ENCODE measurements at places on chromosomes 2 and 18. TPM values are rescaled to one million over a fixed set of nuclear protein-coding genes. Genes with fewer than 3 reads are reported as not detected.

GRCh38 chr2:196413821-196414274 is 225.7 kb upstream of the CCDC150 start:
- peak; percentile 40 for DNase-seq

DNA sequence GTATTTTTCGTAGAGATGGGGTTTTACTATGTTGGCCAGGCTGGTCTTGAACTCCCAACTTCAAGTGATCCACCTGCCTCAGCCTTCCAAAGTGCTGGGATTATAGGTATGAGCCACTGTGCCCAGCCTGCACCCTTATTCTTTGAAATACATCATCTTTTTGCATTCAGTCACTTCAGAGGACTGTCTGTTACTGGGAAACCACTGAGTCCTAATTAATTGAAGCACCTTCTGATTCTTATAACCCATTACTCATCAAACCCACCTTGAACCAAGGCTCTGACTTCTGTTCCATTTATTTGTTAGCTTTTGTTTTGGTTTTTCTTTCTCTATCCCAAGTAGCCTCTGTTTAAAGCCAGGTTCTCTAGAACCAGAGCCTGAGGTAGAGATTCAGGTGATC is 49.6 kb downstream of the CPO start:
- DNase-seq: no peak

DNA sequence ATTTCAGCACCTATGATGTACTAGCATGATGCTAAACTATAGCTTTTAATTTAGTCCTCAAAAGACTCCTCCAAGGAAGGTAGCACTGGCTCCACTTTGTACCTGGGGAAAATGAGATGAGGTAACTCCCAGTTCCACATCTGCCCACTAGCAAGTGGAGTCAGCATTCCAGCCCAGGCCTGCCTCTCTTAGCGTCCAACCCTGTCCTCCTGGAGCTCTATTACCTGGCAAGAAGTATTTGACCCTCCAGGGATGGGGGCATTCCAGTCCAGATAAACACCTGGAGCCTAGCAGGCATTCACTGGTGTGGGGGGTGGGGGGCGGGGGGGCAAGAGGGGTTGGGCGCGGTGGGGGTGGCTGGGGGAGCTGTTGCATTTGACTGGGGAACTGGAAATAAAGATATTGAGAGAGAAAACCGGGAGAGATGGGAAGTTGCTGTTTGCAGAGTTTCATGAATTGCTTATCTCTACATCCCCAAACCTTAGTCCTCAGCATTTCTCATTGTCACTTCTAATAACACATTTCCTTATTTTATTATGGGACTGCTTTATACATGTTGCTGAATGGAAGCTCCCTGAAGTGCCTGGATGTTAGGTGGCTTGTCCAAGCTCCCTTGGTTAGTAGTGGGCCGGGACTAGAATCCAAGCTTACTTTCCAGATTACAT is 22.0 kb upstream of the FZD5 start:
- DNase-seq: no peak

- DNase-seq: no peak
These were observed 1690.7 kb upstream of the TMEFF2 start for GRCh38 chr2:193885419-193885818.

Gene KCNG3
- total RNA-seq: 1.5 TPM

Gene EVX2
- total RNA-seq: not detected

DNA sequence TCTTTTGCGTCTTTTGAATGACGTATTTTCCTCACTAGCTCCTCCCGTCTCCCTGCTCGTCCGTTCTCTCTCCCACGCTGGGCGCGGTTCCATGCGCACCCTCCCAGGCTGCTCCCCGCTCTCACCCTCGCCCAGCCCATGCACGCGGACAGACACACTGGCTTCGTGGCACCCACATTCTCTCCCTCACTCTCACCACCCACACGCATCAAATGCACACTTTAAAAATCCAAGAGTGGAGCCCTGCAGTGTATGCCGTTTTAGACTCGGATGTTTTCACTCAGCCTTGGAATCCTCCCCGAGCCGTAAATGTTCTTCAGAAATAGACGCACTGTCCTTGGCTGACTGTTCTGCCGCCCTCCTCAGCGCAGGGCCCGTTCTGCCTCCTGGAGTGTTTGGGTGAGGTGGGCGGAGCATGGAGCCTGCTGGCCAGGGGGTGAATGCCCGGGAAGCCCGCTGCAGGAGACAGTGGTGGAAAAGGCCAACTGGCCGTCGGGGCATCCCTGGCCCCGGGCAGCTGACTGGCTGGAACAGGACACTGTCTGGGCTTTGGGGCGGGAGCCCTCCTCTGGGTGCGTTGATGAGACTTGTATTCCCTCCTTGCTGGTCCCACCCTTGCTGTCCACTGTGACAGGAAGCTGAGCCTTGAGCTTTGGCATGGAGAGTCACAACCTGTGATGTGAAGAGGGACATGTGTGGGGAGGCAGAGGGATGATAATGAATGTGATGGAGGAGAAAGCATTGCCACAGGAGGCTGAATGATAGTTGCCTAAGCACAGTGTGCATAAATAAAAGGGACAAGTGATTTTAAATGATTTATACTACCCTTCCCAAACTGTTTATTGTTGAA is 35.4 kb upstream of the LYPD6B start:
- DNase-seq: no peak

DNA sequence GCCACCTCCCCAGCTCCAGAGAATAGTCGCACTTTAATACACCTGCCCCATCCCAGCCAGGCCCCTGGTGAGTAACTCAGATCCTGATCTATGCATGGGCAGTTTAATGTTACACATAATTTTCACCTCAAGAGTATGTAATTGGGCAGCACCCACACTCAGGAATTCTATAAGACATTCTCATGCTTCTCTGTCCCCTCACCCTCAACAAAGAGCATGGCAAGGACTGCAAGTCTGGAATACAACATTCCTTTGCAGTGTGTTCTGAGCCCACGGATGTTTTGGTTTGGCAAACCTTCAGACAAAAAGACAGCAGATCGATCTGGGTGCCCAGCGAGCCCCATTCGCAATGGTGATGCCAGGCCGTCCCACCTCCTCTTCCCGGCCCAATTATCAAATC is 4.9 kb upstream of the SLC14A1 start:
- DNase-seq: no peak

DNA sequence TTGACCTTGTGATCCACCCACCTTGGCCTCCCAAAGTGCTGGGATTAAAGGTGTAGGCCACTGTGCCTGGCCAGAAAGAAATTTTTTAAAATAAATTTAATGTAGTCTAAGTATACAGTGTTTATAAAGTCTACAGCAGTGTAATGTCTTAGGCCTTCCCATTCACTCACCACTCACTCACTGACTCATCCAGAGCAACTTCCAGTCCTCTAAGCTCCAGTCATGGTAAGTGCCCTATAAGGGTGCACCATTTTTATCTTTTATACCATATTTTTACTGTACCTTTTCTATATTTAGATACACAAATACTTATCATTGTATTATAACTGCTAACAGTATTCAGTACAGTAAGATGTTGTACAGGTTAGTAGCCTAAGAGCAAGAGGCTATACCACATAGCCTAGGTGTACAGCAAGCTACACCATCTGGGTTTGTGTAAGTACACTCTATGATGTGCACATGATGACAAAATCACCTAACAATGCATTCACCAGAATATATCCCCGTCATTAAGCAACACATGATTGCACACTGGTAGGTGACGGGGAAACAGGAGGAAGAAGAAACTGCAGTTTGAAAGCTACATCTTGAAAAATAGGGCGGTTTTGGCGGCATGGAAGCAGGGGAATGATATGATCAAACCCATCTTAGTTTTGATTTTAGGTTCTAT is 105.1 kb upstream of the ITGB6 start:
- no peak for DNase-seq

DNA sequence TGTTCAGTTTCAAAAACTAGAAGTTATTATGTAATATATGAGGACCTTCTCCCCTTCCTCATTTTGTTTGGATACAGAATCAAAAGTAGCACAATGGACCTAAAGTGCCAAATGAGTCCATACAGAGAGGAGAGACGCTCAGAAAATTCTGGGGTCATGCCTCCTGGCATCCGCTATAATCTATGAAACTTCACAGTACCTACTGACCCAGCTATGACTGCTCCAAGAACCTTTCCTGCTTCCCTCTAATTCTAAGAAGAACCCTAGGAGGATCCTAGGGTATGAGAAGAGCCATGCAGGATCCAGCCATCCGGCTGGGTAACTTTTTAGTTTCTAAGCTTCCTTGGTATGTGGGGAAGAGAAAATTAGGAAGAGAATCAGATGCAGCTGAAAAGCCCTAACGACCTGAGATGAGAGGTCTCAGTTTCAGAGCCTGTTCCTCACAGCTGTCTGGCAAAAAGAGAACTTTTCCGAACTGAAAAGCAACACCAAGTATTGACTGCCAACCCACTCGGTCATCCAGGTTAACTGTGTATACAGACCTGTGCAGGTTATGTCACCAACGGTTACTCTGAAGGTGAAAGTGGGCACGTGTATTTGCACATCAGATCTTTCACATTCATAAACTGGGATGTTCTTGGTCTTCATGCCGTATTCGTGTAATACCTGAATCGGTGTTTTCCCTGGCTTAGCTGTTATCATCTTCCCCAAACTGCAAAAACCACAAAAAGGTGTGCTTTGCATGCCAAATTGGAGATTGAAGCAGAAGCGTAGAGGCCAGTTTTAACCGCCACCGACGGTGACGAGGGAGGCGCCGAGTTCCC is 1.1 kb downstream of the PRKRA start:
- DNase-seq: no peak

- no peak for DNase-seq
These were observed 490 bp downstream of the BCS1L start for GRCh38 chr2:218659988-218660358.

DNA sequence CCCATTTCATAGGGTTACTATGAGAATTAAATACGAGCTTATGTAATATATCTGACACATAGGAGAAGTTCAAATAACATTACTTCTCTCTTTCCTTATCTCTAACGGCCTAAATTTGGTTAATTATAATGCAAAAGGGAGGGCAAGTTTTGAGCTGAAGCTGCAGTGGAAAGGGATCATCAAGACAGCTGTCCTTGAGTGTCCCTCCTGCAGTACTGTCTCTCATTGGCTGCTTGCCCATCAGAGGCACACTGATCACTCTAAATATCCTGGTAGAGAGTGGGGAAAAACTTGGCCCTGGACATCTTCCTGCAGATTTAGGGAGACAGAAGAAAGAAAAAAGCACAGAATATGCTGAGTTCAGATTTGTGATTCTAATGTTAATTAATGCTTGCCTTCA is 186.0 kb downstream of the CAMKMT start:
- no peak for DNase-seq

DNA sequence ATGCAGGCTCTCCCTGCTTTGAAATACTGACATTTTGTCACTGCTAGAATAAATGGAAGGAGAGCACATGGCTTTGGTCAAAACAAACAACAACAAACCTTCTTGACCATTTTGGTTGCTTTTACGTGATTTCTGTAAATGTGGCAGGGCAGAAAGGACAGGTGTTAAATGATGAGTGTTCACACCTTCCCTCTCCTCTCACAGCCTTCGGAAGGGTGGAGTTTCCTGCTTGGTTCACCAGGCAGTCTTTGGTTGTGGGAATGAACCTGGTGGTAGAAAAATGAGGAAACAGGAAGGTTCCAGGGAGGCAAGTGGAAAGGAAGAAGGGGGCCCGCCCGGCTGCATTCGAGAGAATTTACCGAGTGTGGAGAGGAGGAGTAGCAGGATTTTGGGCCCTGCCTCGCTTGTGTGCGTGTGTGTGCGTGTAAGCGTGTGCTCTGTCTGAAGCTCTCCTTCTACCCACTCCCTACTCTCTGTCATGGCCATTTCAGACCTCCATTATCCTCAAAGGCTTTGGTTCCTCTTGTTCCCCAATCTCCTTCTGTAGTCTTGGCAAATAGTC is 23.7 kb upstream of the SPP2 start:
- no peak for DNase-seq

GRCh38 chr18:59219672-59220163 is at the start of gene GRP:
GRP (plus strand) TSS chr18:59220158; CDS start chr18:59220266, 108 bp downstream.
- DNase-seq: peak; percentile 12

Gene ORMDL1
- total RNA-seq: 29.2 TPM

Data from stomach (tissue), 19 donors.